ENCODE measurements at places on chromosomes 5 and 9.
A peak's percentile ranks its signal among the peaks of the same experiment; 100 is the strongest.

DNA sequence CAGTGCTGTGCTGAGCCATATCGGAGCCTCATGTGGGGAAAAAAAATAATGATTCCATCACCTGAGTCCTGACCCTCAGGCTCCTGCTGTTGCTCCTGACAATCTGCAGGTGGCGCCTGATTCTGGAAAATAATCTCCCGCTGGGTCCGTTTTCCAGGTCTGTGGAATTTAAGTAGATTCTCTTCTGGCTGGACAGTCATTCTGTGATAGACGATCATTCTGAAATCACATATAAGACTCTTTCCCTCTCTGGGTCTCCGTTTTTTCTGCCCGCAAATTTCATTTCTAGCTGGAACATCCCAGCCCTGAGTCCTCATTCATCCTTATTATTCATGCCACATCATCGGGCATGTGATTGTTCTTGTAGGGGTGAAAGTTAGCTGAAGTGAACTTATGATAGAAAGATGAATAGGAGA, 22.1 kb upstream of the STXBP1 start:
- no peak for DNase-seq

DNA sequence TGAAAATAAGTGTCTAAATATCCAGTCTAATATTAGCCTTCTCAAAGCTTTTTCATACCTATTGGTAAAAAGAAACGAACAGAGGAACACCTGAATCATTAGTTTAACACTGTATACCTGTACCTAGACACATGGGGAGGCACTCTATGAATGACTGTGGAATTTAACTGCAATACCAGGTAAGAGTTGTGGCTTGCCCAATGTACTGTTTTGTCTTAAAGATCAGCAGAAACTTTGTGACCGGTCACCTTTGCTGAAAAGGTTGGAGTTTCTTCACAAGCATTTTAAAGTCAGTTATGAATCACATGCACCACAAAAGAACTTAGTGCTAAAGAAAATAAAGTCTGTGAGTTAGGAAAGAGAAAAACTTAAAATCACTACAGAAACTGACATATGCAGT, 2.4 kb downstream of the PGGT1B start:
- no peak for DNase-seq

GRCh38 chr9:9750719-9751118, 862.1 kb downstream of the PTPRD start:
- no peak for DNase-seq

- no peak for DNase-seq
Measured at GRCh38 chr9:33130961-33131789, 36.0 kb downstream of the B4GALT1 start.

DNA sequence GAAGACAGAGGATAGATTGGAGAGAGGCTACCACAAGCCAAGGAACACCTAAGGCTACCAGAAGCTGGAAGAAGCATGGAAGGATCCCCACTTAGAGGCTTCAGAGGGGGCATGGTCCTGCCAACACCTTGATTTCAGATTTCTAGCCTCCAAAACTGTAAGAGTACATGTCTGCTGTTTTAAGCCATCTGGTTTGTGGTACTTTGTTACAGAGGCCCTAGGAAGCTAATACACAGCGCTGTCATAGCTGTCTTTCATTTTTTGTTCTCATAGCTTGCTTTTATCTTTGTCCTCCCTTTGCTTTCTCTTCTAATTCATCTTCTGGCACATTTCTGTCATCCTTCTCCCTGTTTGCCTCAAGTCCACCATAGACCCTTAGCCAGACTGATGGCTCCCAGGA, 104.5 kb downstream of the ATP10B start:
- no peak for DNase-seq

DNA sequence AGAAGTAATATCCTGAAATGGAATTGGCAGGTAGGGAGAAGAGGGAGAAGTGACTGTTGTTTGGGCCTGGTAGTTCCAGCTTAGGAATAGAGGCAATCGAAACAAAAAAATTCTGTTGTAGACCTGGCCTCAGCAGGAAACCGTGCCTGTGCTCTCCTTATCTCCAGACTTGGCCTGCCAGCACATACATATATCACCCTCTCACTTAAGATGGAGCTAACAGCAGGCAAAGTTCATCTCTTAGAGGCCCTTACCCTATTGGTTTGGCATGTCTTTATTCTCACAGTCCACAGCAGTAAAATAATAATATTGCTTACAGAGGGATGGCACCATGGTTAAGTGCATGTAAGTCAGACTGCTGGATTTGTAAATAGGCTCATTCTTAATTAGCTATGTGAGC, 19.6 kb upstream of the TNC start:
- no peak for DNase-seq

GRCh38 chr5:45089870-45090269, 281.1 kb downstream of the MRPS30 start:
- no peak for DNase-seq

DNA sequence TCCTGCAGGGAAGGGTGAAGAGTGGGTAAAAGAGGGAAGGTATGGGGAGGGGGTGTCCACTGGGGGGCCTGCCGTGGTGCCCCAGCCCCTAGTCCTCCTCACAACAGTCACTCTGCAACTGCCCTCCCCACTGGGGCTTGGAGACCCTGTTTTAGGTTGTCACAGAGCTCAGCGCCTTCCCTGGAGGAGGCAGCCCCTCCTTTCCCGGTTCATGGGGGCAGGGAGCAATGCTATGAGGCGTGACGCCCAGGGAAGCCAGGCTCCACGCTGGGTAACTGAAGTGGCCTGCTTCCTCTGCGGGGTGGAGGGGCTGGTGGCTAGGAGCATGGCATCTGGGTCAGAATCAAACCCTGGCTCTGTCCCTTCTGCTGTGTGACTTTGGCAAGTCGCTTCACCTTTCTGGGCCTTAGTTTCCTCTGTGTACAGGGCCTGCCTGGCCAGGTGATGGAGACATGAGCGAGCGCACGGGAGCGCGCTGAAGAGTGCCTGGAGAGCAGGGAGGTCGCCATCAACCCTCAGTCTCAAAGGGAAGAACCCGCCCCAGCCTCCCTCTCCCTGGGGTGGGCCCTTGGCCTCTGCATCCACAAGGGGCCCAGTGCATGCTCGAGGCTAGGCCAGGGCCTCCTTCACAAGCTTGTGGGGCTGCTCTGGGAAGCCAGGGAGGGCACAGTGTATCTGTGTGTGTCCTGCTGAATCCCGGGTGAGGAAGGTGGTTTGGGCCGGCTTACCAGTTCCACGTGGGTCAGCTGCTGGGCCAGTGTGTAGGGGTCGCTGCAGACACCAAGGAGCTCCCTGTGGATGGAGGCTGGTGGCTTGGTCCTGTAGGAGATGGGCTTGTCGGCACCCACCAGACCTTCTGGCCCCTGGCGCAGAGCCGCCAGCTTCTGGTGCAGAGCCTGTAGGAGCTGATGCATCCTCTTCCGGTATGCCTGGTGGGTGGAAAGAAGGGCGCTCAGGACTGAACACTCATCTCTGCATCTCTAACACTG, 56.4 kb upstream of the RNF130 start:
- DNase-seq, result no peak

DNA sequence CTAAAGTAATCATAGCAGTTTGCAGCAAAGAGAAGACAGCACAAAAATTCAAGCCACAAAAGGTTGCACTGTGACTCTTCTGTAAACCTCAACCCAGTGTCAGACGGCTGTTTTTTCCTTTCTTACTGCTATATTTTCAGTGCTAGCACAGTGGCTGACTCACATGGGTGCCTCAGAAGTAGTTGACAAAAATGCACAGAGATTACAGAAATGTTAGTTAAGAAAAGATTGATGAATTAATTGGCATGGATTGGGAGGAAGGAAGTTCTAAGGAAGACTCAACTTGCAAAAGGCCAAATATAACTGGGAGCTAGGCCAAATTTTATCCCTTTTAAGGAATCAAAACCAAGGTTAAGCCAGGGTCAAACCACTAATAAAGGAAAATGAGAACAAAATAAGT, 43.7 kb upstream of the ITGA1 start:
- peak; percentile 6 for DNase-seq

GRCh38 chr5:173056783-173057061, 570 bp downstream of the CREBRF start:
- DNase-seq, result no peak

- no peak for DNase-seq
Measured at GRCh38 chr9:8855046-8855445, 1055.5 kb upstream of the DMAC1 start.

DNA sequence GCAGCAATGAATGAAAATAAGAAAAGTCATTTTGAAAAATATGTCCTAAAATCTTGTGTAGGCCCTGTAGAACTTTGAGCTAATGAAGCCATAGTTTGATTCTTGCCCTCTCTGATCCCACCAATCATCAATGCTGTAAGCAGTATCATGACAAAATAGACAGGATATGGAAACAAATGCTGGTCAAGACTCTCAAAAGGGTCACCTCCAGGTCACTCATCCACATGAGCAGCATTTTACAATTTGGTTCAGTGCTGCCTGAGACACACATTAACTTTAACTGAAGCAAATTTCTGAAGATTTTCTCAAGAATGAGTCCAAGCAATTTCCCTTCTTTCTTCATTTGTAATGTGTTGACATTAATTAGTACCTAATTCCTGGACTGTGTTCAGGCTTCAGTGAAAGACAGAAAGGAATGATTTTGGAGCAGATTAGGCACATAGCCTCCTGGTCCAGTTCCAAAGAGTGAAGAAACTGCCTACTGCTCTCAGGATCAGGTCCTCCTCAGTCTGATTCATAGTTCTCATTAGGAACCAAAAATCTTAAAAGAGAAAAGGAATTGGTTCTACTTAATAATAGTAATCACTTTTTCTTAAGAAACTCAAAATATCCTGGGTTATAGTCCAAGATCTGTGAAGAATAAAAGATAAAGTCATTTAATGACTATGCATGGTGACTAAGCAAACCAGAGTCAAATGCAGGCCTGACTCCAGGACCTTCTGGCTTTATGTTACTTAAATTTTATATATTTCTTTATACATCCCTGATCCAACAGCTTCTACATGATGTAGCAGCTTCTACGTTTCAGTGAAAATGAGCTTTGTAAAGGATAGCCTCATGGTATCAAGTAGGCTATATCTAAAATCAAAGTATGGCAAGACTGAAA, 192.1 kb upstream of the RGMB start:
- DNase-seq, result no peak

DNA sequence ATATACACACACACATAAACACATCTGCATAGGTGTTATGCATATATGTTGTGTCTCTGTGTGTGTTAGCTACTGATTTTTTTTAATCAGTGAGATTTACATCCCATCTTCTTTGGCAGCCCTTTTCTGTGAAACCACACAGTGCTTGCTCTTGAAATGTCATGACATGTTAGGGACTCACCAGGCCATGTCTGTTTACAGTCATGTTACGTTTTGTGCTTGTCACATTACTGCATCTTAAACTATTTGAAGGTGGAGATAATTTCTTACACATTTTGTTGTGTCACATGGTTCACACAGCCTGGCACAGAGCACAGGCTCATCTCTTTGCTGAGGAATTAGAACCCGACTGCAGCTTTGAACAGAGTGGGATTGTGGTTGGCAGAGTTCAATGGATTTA, 364.4 kb upstream of the RIOK2 start:
- DNase-seq, result no peak

GRCh38 chr5:65271906-65272305, 209.8 kb downstream of the ADAMTS6 start:
- no peak for DNase-seq

- no peak for DNase-seq
Measured at GRCh38 chr5:1280177-1281037, 14.5 kb downstream of the TERT start.

DNA sequence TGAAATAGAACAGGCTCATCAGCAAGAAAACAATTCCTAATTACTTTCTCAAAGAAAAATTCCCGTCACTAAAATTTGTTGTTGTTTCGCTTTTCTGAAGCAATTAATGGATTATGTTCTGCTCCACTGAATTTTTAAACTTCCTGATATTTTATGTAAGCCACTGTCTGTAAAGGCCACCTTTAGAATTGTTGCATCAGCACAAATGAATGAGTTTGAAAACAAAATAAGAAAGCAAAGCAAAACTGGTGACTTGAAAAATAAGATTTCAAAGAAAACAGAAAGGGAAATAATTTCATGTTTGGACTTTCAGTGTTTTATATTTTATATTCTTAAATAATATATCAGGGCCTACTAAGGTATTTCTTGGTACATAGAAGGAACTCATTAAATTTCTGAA, 636.3 kb upstream of the TYRP1 start:
- DNase-seq, result no peak

DNA sequence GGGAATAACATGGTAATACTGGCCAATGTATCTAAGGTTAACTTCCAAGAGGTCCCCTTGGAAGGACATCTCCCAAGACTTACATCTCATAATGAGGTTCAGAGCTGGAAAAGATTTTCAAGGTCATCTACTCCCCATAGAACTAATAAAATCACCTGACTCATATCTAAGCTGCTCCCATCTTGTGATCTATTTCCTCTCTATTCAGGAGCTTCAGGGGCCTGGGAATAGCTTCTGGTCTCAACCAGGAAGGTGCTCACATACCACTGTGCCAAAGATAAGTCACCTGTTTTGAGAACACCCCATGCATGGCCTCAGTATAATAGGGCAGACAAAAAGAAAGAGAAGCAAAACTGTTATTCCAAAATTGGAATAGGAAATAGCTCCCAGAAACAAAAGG, 74.2 kb downstream of the OXCT1 start:
- DNase-seq, result no peak

- no peak for DNase-seq
Measured at GRCh38 chr5:59260200-59260599, 633.3 kb downstream of the PDE4D start.

DNA sequence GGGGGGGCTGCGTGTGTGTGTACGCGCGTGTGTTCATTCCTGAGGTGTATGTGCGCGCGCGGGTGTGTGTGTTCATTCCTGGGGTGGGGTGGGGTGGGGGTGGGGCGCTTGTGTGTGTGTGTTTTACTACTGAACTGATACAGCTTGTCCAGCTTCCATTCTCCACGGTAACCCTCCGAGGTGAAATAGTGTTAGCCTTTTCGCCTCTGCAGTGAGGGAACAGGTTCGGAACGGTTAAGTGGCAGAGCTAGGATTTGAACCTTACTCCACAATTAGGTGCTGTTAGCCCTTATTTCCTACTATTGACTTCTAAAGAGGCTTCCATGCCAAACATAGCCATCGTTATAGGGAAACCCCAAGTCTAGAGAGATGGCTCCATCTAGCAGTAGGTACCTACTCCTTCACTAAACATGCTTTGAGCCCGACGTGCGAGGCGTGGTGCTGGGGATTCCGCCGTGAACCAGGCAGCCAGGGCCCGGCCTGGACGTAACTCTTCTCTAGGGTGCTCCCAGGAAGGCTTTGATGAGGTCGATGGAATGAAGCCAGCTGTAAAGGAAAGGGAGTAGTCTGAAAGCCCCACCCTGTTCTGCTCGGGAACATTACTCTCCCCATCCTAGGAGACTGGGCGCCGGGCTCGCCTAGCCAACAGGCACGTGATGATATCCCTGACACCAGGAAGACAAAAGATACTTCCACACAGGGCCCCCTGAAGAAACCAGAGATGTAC, 782 bp upstream of the SKP1 start:
- no peak for DNase-seq

- DNase-seq, result no peak
Measured at GRCh38 chr5:72552041-72552557, 44.9 kb upstream of the ZNF366 start.

Measured in activated T-helper 1 cell treated with anti-CD3 and anti-CD28 coated beads, Interleukin-2, amount 50 U/mL, for 16 hours (primary cell).